ENCODE measurements at places on chromosomes 5 and 9.

DNA sequence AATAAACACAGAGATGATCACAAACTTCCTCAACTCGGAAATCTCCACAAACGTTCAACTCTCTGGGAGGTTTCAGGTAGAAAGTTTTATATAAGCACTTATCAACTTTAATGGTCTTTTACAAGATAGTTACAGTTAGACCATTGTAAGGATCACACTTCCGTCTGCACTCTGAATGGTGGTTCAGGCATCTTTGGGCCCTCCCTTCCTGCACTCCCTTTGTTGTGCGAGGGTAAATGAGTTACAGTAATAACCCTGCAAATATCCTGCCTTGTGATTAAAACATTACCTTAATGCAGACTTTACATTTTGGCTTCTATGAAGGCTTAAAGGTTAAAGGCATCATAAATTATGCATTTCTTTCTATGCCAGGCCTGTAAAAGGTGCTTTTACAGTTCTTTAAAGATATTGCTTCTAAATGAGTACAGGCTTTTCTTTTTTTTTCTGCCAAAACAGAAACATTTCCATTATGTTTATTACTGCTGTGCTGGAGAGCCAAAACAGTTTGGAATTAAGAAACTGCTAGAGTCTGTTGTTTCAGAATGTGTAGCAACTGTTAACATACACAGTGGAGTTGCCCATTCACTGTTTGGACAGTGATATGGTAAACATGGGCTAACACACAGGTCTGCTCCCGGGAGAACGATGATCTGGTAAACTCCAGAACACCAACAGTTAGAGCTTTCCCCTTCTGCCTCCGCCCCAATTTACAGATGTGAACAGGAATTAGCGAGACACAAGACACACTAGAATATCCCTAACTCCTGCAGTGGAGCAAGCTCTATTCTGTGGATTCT lies 1.1 kb downstream of the PRUNE2 start:
- DNase-seq, result no peak

DNA sequence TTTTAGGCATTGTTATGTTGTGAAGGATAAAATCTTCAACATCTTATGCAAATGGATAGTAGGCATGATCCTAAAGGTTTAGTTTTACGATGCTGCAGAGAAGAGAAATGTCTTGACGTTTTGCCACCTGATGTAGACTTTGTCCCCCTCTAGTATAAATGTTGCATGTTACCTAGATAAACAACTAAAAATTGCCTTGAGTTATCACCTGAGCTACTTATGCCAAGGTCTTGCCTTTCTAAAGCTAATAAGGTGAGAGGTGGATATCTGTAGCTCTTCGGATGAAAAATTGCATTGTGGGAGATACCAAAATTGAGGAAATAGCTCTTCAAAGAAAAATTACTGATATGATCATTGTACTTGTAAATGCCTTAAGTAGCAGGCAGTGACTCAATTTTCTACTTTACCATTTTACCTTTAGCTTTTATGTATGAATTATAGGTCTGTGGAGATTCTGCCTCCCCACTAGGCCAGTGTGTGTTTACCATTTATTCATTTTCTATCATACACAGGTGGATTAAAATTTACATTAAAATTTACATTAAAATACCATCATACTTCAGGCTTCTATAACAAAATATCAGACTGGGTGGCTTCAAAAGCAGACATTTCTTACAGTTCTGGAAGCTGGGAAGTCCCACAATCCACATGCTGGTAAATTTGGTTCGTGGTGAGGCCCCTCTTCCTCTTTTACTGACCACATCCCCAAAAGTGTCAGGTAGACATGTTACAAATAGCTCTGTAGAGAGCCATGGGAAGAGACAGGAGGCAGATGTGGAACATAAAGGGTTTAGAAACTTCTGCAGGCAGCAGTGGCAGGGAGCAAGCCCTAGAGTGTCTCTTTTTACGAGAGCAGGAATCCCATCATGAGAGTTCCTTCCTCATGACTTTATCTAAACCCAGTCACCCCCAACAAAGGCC lies 100.7 kb upstream of the ERBIN start:
- no peak for DNase-seq

DNA sequence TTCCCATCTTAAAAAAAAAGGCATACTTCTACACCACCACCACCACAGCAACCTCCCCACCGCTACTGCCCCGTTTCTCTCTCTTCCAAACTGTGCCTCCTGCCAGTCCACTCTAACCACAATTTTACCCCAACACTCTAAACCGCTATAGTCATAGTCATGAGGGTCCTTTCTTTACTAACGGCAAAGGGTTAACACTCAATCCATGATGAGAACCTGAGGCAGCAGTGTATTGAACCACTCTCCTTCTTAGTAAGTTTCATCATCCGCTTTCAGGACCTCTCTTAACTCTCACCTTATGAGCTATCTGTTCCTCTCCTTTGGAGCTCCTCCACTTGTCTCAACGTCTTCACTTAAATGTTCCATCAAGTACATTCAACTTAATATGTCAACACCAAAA lies 34.0 kb downstream of the IDNK start:
- DNase-seq, result no peak

DNA sequence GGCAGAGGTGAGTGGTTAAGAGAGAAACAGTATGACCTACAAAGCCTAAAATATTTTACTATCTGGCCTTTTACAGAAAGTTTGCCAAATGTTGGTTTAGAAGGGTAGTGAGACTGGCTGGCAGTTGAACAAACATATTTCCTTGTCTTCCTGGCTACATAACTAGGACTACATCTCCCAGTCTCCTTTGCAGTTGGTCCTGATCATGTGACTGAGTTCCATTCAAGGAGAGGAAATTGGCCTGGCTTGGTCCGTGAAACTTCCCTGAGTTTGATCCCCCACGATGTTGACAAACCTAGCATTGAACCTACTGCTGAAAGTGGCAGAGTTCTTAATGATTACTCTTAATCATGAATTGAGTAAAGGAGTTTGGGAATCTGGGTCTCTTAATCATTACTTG lies 280.8 kb downstream of the SLIT3 start:
- DNase-seq, result no peak

DNA sequence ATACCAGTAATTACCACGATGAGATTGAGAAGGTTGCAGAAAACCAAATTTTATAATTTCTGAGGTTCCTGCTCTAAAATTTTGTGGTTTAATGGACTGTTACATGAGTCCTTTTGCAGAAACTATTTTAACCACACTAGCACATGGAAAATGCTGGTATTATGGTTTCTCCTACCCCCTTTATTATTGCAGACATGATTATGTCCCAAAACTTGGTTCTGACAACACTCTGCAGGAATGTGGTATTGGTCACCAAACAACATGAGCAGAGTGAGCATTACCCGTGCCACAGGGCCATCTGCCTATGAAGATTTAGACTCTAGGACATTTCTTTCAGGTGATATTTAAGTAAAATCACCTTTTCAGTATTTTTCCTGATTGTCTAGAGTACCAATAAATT lies 2.8 kb upstream of the ECM2 start:
- DNase-seq, result peak; percentile 33

GRCh38 chr9:109574061-109574882 lies 76.2 kb upstream of the PTPN3 start:
- DNase-seq, result peak; percentile 24

- DNase-seq, result no peak
Measured at GRCh38 chr5:123035918-123036390, 571 bp downstream of the PPIC start.

DNA sequence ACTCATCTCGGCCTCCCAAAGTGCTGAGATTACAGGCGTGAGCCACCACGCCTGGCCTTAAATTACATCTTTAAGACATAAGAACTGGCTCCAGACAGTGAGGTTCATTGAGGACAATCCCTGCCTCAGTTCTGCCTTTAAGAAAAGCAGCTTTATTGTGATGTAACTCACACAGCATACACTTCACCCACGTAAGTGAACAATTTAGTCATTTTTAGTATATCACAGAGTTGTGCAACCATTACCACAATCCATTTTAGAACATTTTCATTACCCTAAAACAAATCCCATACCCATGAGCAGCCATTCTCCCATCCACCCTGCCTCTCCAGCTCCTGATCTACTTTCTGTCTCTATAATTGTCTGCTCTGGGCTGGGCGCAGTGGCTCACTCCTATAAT lies 24.0 kb upstream of the LTC4S start:
- no peak for DNase-seq

DNA sequence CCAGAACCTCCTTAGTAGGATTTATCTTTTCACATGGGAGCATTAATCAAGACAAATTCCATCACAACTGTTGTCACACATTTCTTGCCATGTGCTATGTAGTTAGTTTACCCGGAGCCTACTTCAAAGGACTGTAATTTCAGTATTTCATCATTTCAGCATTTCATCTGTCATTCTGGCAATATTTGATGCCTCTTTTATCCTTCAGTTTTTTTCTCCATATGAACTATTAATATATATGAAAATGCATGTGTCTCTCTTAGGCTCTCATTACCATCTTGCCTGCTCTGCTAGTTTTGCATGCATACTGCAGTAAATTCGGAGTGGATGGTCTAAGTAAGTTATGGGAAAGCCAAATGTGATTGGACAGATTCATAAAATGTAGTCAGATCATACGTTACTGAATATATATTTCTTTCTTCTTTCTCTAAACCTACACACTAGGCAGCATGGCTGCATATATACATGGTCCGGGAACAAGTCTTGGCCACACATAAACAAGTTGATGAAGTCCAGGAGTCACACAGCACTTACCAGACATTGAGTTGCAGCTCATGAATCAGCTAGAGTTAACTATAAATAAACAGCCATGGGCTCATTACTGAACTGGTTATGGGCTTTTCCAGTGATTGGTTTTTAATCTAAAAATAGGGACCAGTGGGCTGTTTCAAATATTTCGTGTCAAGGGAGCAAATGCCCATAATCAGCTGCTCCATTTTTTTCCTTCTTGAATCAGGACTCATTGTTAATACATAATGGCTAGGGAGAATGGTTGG lies 46.6 kb downstream of the SPATA31D1 start:
- no peak for DNase-seq

DNA sequence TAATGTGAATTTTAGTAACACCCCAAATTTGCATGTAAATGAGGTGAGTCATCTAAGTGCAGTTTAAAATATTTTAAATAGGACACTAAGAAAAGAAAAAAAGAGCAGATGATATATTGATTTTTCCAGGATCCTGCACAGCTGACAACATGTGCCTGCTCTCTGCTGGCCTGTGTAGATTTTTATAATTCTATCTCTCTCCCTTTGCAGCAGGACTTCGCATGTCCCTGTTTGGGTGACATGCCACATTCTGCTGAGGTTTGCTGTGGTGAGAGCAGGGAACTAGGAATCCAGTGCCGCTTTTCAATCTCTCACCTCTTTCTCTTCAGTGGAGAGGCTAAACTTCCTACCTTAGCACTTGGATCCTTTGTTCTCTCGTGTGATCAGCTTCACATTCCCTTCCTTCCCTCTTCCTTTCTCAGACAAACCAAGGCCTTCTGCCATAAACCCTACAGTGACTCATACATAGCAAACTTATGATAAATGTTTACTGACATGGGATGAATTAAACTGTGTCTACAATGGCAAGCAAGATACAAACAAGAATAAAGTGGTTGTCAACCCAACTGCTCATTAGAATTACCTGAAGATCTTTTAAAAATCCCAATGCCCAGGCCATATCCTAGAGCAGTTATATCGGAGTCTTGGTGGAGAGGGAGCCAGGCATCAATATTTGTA lies 198.8 kb upstream of the EFNA5 start:
- DNase-seq, result peak; percentile 70

All from HS-5 (cell line).